ENCODE measurements at places on chromosomes 3 and 15.

DNA sequence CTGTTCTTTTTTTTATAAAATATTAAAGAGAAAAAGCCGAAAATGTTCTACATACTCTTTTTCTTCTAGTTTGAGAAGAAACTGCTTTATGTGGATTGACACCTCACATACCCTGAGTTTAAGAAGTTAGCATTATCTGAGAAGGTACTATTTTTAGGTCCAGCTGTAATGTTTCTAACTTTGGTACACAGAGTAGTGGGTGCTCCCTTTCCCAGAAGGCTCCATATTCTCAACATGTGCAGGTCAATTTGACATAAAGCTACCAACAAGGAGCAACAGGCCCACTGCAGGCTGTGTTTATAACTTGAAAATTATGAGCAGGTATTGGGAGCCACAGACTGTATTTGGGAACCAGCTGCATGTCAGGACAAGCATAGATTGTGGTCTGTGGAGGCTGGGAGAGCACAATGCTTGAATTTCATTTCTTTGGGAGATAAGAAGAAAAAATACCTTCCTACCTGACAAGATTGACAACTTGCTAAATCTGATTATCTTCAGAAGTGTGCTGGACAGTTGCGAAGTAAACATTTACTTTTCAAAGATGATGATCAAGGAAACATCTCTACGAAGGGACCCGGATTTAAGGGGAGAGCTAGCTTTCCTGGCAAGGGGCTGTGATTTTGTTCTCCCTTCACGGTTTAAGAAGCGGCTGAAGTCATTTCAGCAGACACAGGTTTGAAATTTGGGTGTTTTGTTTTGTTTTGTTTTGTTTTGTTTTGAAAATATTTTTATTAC, 57.2 kb downstream of the PPP2R3A start:
- DNase-seq: no peak

DNA sequence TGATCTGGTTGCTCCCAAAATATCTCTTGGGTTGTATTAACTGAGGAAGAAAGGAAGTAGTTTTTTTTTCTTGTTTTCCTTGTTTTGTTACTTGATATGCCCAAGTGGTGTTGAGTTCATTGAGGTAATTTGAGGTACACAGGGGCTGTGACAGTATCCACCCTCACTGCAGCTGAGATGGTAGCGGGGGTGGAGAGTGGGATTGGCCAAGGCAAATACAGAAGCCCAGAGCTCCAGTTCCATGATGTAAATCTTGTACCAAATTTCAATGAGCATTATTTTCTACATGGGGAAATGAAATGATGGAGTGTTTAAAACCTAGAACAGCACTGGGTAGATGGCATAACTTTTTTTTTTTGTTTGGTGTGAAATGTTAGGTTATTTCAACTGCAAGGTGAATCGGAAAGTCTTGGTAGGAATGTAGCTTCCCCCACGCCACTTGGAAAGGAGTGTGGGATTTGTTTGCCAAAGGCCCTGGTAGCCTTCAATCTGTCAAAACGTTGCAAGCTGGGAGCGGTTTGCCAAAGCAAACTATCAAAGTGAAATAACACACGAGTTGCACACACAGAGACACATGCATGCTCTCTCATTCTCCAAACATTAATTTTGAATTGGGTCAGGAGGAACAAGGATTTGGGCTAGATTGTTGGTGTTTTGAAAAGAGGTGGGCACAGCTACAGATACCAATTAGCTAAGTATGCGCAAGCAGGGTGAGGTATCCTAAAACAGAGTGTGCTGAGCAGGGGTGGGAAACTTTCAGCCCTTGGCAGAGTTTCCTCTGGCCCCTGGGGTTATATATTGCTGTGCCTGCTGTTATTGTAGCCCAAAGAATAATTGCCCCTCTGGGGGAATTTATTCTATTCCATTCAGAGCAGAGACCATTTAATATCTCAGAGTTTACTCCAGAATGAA, 34.6 kb downstream of the THSD4 start:
- no peak for DNase-seq

DNA sequence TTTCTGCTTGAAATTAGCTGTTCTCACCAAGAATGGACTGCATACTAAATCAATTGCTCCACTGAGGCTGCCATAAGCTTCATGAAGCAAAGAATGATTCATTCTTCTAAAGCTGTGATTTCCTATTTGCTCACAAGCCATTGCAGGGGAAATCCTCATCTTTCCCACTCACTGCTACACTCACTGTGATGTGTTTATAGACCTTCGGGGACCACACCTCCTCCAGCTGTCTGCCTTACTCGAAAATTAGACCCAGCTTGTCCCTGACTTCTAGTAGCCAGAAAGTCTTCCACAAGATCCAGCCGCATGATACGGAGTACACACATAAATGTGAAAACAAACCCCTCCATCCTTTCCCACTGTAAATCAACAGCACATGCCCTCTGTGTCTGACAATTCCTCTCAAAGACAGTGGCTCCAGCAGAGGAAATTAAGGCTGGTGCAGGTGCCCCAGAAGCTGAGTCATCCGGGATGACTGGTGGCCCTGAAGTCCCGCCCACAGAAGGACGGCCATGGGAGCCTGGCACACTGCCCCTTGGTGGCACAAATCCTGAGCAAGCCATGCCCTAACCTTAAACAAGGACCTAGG, 172.0 kb downstream of the STT3B start:
- no peak for DNase-seq

- no peak for DNase-seq
These were observed 300.5 kb upstream of the ARL6 start for GRCh38 chr3:97464035-97464434.

- DNase-seq: no peak
These were observed 320.1 kb downstream of the PYDC2 start for GRCh38 chr3:191781044-191781443.

DNA sequence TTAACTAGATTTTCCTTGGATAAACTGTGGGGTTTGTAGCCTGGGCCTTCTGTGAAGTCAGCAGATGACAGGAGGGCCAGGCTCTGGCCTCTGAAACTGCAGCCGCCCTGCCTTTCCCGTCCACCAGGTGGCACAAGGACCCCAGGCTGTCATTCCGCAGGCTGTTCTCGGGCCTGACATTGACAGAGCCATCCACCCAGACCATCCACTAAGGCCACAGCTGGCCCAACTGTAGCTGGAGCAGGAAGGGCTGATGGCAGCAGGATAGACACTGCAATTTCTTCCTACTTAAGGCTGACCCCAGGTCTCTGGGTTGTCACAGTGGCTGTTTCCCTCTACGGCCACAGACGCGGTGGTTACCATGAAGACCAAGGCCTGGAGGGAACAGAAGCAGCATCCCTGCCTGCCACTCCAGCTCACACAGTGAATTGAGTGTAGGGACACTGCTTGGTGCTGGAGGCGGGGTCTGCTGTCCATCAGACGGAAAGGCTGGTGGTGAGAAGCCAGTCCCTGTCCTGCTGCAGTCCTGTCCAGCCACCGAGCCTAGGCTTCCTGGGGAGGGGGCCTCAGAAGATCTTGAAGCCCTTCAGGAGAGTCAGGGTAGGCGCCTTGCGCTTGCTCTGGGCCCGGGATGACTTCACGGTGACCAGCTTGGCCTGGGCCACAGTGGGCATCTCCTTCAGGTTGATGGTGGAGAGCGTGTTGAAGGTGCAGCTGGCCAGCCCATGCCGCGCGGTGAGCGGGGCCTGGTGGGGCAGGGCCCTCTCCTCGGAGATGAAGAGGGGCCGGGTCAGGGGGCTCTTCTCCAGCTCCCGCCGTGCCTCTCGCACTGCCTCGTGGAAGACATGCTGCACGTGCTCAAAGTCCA, 9.4 kb downstream of the SLC51B start:
- peak; percentile 75 for DNase-seq

DNA sequence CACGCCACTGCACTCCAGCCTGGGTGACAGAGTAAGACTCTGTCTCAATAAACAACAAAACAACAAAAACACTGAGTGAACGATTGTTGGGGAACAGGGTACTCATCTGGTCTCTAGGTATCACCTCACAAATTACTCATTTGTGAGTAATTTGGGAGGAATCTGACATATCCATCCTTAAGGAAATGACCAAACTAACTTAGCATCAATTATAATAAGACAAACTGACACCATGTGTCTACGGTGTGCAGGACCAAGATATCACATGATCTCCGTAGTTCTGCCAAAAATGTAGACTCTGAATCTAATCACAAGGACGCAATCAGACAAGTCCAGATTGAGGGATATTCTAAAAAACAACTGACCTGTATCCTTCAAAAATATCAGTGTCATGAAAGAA, 12.0 kb upstream of the DAPK2 start:
- DNase-seq: no peak

DNA sequence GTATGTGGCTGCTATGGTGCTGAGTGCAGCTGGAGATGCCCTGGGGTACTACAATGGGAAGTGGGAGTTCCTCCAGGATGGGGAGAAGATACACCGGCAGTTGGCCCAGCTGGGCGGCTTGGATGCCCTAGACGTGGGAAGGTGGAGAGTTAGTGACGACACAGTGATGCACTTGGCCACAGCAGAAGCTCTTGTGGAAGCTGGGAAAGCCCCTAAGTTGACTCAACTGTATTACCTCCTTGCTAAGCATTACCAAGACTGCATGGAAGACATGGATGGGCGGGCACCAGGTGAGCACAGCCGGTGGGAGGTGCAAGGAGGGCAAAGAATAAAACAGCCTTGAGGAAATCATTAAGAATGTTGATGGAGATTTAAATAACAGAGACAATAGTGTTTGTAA, 2.9 kb downstream of the ADPRH start:
- DNase-seq: no peak

GRCh38 chr15:85504749-85505676, 124.6 kb downstream of the AKAP13 start:
- no peak for DNase-seq

- DNase-seq: no peak
These were observed 2.2 kb upstream of the LYZL4 start for GRCh38 chr3:42412526-42413155.

GRCh38 chr3:43154980-43155379, 49.1 kb upstream of the POMGNT2 start:
- no peak for DNase-seq

GRCh38 chr3:87225659-87226058, 1.4 kb upstream of the CHMP2B start:
- DNase-seq: no peak

All from liver (tissue), 10 donors.